ENCODE measurements at places on chromosomes 1 and 21.
A peak's percentile ranks its signal among the peaks of the same experiment; 100 is the strongest.

- DNase-seq = no peak
Observed at GRCh38 chr1:20476265-20477038, 9.6 kb downstream of the CAMK2N1 start.

DNA sequence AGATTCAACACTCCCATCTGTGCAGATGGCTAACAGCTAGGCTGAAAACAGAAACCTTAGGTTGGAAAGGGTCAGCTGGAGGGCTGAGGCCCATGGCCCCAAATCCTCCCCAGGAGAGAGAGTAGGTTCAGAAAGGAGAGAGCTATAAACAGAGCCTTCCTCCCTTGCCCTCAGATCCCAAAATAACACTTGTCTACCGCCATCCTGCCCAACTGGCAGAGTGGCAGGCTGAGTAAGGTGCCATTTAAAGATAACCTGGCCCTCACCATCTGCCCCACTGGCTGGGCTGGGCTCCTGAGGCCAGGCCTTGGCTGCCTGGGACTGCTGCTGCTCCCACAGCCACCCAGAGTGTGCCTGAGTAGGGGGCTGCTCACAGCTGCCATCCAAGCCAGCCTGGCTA, 4.3 kb upstream of the SHISA4 start:
- DNase-seq = no peak

GRCh38 chr1:218521414-218522169, 176.5 kb downstream of the TGFB2 start:
- DNase-seq = peak; percentile 2

DNA sequence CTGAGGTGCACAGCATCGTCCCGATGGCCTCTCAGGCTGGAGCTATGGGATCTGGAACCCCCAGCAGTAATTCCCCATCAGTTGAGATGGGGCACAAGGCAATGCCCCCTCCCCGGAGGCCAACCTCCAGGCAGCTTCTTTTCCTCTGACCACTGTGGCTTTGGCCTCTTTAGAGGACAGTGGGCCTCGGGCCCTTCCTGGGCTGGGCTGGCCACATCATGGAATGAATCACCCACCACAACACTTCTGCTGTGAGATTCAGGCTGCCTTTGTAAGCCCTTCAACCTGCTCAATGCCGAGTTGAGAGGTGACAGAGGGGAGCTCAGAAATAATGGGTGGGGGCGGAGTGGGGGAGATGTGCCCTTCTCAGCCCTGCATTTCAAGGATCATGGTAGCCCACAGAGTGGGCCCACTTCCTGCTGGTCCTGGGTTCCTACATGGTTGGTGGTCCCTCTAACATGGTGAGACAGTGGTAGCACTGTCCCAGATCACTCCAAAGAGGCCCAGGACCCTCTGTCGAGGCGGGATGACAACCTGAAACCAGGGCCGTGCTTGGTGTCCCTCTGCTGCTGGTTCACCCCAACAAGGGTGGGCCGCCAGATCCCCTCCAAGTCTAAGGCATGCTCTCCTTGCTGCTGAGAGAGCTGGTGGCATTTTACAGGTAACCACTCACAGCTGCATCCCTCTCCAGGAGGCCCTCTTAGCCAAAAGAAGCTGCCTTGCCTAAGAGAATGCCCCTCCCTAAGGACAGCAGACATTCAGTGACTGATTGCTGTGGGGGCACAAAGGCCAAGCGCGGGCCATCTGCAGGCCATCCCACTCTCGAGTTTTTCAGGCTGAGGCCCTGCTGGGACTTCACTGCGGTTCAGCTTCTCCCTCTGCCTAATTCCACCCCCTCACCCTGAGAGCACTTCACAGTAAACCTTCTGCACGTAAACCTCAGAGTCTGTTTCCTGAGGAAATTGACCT, 29.7 kb upstream of the EVA1B start:
- no peak for DNase-seq

DNA sequence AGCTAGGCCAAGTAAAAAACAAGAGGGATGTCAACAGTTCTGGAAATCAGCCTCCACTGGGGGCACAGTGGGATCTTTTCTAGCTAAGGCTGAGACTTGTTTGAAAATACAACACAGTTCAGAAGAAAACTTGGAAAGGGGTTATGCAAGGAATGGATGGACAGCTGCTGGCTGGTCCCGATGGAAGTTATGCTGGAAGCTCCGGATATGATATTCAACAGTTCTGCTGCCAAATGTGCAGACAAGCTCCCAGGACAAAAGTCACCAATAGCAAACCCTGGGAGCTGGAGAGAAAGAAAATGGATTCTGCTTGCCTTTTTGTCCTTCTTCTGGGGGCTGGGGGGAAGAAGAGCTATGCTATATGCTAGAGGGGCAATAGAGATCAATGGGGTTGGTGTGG, 14.3 kb downstream of the LMX1A start:
- DNase-seq = no peak
